H9 (cell line): ENCODE measurements at places on chromosomes 1 and 21. TPM values are rescaled to one million over a fixed set of nuclear protein-coding genes. Genes with fewer than 3 reads are reported as not detected.

The S100A14 gene
- 0.63 and 0.66 TPM in 2 replicates for total RNA-seq

The VWA1 gene
- 55.6 and 57.1 TPM in 2 replicates for total RNA-seq

- H3K4me3 ChIP-seq: no peak overlapping the region
- H3K36me3 ChIP-seq: no peaks in the 10 kb centered on the region
- no peaks in the 10 kb centered on the region for H3K27me3 ChIP-seq
Measured at GRCh38 chr1:94954263-94955220, 27.6 kb upstream of the CNN3 start.

DNA sequence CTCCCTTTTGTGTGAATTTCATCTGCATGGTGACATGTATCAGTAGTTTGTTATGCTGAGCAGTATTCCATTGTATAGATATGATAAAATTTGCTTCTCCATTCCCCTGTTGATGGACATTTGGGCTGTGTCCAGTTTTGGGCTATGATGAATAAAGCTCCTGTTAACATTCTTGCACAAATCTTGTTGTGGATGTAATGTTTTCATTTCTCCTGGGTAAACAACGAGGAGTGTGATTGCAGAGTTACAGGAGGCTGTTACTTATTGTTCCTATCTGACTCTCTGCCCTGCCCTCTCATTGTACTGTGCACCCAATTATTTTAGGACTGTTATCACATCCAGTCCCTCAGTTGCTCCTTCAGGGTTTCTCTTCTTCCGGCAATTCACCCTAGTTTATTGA, 24.2 kb downstream of the MAPKAPK2 start:
- DNase-seq: no peak
- H3K27ac ChIP-seq: no peak overlapping the region
- no peaks in the 10 kb centered on the region for H3K27me3 ChIP-seq
- no peak overlapping the region for H3K4me3 ChIP-seq

- no peaks in the 10 kb centered on the region for H3K4me1 ChIP-seq
- H3K4me3 ChIP-seq: no peak overlapping the region
- no peak for DNase-seq
- no peaks in the 10 kb centered on the region for H3K27me3 ChIP-seq
- H3K36me3 ChIP-seq: no peaks in the 10 kb centered on the region
Measured at GRCh38 chr21:17763288-17764037, 55.7 kb downstream of the C21orf91 start.

DNA sequence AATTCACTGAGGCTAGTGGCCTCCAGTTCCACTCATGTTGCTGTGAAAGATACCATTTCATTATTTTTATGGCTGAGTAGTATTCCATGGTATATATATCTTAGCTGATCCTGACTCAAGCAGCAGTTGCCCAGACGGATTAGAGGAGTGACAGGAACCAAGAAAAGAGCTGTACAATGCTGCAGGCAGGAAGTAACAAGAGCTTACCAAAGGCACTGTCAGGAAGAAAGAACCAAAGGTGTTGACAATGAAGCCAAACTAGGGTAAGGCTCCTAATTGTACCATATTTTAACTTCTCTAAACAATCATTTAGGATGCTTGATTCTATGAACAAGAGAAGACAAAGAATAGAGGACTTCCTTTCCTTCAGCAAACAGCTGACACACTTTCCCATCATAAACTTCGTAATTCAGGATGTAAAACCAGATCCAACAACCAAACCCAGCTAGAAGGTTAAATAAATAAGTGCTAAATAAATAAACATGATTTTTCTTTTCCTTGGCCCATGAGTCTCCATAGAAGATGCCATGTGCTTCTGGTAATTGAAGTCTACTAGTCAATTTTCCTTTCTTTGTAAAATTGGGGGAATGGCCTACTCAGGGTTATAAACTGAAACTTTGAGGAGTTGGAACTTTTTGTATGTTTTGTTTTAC, 248.2 kb upstream of the SGIP1 start:
- H3K27ac ChIP-seq: no peak overlapping the region
- no peaks in the 10 kb centered on the region; the same call in 1 of the 2 replicates for H3K27me3 ChIP-seq
- H3K36me3 ChIP-seq: no peaks in the 10 kb centered on the region
- H3K4me1 ChIP-seq: no peaks in the 10 kb centered on the region

DNA sequence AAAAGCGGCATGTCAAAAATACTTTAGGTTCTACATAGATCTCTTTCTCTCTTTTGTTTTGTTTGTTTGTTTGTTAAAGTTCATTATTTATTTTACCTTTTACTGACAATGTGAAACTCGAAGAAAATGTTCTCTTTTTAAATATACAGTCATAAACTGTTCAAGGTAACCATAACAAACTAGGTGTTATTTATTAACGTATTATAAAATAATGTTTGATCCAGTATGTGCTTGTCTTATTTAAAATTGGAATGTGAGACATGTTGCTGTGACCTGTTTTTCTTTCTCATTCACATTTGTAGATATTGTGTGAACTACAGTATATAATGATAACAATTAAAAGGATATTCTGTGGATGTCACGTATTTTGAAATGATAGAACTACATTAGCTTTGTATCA, 5.9 kb upstream of the LEPR start:
- H3K27ac ChIP-seq: no peak overlapping the region
- no peaks in the 10 kb centered on the region for H3K36me3 ChIP-seq
- no peaks in the 10 kb centered on the region; the same call in 1 of the 2 replicates for H3K4me1 ChIP-seq
- DNase-seq: no peak
- H3K27me3 ChIP-seq: no peaks in the 10 kb centered on the region

DNA sequence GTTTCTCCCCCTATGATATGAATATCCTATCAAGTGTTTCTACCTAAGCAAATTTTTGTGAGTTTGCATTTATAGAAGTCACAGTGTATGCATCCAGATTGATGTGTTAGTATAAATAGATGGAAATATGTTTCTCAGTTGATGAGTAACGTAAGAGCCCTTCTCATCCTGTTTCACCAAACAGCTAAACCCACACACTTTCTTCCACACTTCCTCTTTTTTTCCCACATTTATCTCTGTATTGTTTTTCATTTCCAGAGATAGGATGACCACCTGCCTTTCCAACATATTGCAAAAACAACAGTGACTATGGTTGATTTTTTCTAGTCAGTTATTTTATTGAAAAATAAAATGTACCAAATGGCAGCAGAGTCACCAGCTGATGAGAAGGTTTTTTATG, 490.1 kb downstream of the NEGR1 start:
- H3K27me3 ChIP-seq: no peaks in the 10 kb centered on the region
- DNase-seq: no peak
- no peak overlapping the region for H3K4me3 ChIP-seq
- H3K4me1 ChIP-seq: no peaks in the 10 kb centered on the region

DNA sequence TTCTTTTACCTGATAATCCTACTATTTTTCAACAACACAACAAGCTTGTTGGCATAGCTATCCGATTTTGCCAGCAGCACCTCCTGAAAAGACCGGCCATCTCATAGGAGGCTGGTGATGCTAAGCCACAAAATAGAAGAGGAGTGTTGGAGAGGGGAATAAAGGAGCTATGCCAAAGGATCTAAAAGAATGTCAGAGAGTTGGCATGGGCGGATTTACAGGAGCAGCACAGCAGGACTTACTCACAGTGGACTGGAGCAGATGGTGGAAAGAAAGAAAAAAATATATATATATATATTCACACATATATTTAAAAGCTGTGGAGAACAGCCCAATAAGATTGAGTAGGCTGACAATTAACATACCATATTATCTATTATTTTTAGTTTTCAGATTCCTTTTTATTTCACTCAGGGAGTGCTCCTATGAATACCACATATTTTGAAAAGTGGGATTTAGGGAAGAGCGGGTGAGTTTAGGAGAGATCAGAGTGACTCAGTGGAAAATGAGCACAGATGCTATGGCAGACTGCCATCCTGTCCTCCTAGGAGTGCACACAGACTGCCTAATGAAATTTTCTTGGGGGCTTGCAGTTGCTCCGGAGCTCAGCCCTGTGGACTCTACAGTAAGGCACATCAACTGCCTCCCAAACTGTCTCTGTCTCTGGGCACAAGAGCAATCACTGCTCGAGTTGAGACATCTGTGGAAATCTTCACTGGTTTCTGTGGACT, 394.4 kb upstream of the CHRM3 start:
- H3K4me3 ChIP-seq: no peak overlapping the region
- DNase-seq: no peak

- H3K4me3 ChIP-seq: peak overlapping the region; percentile 81
- no peaks in the 10 kb centered on the region for H3K36me3 ChIP-seq
- H3K27ac ChIP-seq: no peak overlapping the region
- peaks cover 22% of the 10 kb centered on the region for H3K27me3 ChIP-seq
- peak; percentile 56 for DNase-seq
Measured at GRCh38 chr1:41917835-41918449, 780 bp downstream of the HIVEP3 start.

DNA sequence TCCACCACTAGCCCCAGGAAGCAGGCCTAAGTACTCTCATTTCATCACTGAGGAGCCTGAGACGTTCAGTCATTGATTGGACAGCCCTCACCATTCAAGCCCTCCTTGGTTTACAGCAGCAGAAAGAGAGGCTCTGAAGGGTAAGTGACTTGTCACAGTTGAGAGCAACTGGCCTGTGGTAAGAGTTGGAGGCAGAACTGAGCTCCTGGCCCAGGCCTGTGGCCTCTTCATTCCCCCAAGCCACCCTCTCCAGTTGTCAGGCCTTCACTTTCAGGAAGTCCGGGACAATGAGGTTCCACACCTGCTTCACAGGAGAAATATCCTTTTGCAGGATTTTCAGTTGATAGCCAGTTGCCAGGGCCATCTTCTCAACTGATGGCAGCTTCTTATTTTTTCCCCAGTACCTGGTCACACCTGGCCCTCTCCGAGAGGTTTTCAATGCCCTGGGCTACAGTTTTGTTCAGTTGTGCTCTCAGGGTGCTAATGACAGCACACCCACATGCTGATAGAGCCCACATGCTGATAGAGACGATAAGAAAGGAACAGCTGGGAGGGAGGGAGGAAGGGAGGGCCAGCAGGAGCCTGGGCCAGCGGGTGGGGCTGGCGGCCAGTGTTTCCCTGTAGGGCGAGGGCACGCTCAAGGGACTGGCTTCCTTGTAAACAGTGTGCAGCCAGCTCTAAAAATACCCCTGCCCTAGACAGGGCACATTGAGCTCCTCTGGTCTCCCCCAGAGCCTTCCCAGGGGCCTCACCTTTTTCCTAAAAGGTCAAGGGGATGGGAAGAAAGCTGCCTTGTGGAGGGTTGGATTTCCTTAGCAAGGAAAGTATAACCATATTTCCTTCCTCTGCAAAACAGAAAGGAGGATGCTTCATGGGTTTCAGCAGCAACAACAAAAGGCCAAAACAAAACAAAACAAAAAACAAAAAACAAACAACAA, 112.7 kb upstream of the JUN start:
- no peaks in the 10 kb centered on the region for H3K36me3 ChIP-seq
- H3K4me3 ChIP-seq: no peak overlapping the region
- DNase-seq: no peak

DNA sequence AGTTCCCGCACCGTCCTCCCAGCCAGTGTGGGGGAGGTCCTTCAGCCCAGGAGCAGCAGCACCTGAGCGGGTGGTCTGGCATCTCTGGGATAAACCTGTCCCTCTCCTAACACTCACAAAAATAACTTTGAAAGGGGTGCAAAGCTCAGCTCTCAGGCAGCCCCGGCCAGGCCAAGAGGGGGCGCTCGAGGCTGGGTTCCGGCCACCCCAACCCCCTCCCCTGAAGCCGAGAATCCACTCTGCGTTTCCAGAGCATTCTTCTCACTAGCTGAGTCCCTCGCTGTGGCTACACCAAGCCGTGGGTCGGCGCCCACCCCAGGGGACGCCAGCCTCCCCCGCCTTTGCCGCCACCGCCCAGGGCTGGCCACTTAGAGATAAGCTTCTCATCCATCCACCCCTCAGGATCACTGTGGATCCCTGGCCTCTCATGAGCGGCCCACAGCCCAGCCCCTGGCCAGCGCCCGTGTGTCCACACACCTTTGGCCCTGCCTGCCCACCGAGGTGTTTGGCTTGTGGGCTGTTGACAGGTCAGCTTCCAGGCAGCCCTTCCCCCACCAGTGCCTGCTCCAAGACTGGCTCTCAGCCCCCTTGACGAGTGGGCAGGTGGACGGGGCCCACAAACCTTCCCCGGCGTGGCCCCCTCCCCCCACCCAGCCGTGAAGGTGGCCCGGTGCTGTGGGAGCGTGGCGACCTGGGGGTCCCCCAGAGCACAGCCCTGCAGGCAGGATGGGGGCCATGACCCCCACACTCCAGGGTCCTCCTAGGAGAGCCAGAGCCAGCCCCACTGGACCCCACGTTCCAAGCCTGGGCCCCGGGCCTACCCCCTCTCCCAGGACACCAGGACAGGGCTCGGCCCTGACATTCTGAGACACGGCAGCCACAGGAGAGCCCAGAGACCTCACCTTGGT, 1.9 kb downstream of the FTCD start:
- DNase-seq: peak; percentile 80
- no peaks in the 10 kb centered on the region for H3K27me3 ChIP-seq
- H3K36me3 ChIP-seq: no peaks in the 10 kb centered on the region
- no peak overlapping the region for H3K27ac ChIP-seq

- H3K4me3 ChIP-seq: no peak overlapping the region
- DNase-seq: no peak
- no peaks in the 10 kb centered on the region for H3K27me3 ChIP-seq
- peaks cover 25% of the 10 kb centered on the region for H3K36me3 ChIP-seq
Measured at GRCh38 chr1:12411747-12412146, 181.9 kb downstream of the VPS13D start.

DNA sequence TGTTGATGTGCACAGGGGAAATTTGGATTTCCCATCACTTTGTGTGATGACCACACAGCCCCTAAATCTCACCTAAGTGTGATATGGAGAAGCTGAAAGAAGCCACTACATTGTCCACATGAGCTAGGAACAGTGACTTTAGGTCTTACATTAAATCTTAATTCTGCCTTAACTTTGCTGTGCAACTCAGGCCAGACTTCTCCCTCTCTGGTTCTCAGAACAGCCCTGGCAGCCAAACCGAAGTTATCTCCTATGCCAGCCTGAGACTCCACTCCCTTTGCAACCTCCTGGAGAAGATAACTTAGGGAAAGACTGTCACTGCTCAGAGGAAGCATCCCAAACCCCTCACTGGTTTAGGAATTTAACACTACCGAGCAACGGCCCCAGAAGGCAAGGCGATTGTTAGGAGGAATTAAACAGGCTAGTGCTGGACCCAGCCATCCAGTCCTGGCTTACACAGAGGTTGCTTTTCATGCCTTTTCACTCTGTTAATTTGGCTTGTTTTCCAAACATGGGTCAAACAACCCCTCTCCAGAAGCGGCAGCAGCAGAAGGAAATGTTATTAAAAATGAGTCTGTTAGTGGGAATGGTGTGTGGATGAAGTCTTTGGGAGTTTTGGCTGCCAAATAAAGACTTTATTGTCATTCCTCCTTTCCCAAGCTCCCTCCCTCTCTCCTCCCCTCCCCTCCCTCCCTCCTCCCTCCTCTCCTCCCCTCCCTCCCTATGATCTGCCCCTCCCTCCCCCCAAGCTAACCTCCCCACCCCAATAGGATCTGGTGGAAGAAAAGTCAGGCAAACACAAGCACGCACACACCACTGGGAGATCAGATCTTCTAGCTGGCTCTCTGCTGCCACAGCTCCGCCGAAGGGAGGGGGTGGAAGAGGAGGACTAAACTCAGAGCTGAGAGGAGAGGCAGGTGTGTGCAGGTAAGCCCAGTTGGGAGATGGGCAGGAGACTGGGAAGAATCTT, at the start of gene PRELP:
PRELP (plus strand) TSS at position 795 of the 970 bp plus-strand sequence. CDS start 7,379 bp downstream, outside the sequence.
- H3K4me1 ChIP-seq: peaks cover 3% of the 10 kb centered on the region; the same call in 1 of the 2 replicates
- DNase-seq: peak; percentile 87
- no peaks in the 10 kb centered on the region for H3K36me3 ChIP-seq
- H3K27me3 ChIP-seq: no peaks in the 10 kb centered on the region
- peak within 1 kb of the TSS; percentile 60 for H3K4me3 ChIP-seq
